Neural progenitor cell (in vitro differentiated cells): ENCODE measurements at places on chromosomes 2 and 18. TPM values are rescaled to one million over a fixed set of nuclear protein-coding genes. Genes with fewer than 3 reads are reported as not detected.

GRCh38 chr2:78992451-78992806 lies 33.1 kb upstream of the REG3G start:
- peak; percentile 66 for DNase-seq

DNA sequence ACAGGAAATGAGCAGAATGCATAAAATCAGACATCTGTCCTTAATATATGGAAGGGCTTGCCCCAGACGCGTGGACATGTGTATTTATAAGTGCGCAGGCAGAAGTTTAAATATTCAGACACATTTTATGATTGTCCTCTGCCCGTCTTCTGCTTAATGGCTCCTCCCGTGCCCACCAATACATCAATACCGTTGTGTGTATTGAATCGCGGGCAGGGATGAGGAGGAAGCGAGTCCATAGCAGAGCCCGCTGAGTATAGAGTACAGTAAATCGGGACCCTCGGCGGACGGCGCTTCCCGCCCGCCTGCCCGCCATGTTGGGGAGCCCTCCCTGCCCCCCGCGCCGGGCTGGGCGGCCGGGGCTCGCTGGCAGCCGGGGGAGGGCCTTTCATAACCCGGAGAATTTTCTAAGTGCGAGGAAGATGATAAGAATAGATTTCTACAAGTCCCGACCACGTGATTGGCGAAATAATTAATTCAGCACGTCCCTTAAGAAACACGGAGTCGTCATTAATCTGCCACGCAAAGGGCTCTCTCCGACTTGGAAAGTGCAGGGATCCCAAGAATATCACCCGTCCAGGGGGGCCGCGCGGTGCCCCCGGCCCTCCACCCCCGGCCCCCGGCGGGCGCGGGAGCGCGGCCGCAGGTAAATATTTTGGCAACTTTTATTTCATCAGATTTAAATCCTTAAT lies at the start of gene HOXD3:
TSS of gene HOXD3 (plus strand) at position 501 of the 692 bp plus-strand sequence. CDS start 11,808 bp downstream, outside the sequence.
- DNase-seq, result no peak

DNA sequence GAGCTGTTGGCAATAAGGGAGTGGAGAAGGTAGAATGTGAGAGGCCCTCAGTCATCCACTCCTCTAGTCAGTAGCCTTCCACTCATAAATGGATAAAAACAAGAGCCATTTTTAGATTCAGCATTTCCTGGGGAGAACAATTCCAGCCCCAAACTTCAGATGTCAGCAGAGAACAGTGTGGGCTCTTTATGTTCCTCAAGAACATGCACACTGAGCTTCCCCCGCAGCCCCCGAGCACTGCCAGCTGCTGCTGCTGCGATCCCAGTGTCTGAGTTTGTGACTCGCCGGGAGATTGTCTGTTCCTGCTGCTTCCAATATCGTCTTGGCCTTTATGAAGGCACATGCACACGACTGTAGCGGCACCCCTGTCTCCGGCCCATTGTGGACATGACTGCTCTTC lies 143.7 kb upstream of the CTNNA2 start:
- peak; percentile 11 for DNase-seq

DNA sequence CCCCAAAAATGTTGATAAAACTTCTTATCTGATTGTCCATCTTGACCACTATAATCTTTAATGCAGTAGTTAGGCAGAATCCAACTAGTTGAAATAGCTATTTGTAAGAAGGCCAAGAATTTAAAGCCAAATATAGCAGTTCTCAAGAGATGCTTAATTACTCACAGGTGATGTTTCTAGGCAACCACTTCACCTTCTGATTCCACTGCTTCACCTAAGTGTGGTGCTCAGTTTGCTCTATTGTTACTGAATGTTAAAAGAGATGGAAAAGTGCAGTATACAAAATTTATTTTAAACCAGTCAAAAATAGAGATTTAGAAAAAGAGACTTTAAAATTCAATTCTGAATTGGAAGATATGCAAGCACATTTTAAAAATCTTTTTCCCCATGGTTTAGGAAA lies 539.4 kb downstream of the ZNF804A start:
- DNase-seq, result no peak

Gene PSMA8
- total RNA-seq, result not detected in 2 replicates

Gene DES
- 0.31 TPM in 1 of 2 replicates, not detected in the other for total RNA-seq

Gene SP140
- 0.06 TPM in 1 of 2 replicates, not detected in the other for total RNA-seq
